ENCODE measurements at places on chromosomes 3 and 15.
A peak's percentile ranks its signal among the peaks of the same experiment; 100 is the strongest.

GRCh38 chr15:63994073-63994600 lies 52.1 kb downstream of the DAPK2 start:
- peak; percentile 78 for DNase-seq

GRCh38 chr3:146077181-146077580 lies 83.8 kb downstream of the PLOD2 start:
- DNase-seq = no peak

DNA sequence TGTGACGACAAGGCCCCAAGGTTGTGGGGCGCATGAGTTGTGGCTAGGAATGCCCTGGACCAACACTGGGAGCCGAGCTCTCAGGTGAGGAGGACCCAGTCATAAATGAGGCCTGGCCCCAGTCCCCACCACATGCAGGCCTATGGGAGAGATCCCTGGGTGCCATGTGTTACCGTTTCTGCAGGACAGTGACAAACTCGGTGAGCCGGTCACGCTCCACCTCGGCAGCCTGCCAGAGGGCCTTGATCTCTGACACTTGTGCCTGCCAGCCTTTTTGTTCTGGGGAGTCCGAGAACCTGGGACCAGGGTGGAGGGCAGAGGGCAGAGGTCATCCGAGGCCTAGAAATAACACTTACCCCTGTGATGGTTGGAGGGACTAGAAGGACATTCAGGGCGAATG lies 27.7 kb upstream of the HHATL start:
- DNase-seq = no peak

- no peak for DNase-seq
These were observed 34.7 kb upstream of the BDH1 start for GRCh38 chr3:197590313-197590962.

GRCh38 chr3:188082031-188082430 lies 71.9 kb upstream of the LPP start:
- DNase-seq = no peak

- DNase-seq = no peak
These were observed 427.5 kb upstream of the TBL1XR1 start for GRCh38 chr3:177624528-177625495.

DNA sequence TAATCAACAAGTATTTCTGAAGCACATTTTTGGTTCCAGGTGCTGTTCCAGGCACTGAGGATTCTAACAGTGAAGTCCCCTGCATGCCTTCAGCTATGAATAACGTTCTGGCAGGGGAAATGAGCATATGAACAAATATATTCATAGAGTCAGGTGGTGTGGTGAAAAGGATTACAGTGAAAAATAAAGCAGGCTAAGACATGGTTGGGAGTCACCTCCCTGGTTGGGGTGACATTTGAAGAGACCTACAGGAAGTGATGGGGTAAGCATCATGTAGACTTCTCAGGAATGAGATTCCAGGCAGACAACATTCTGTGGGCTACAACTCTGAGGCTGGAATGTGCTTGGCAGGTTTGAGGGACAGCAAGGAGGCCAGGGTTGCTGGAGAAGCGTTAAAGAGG lies 15.0 kb downstream of the FRMD4B start:
- DNase-seq = no peak

- DNase-seq = no peak
These were observed 50.0 kb downstream of the ABCC5 start for GRCh38 chr3:183967693-183968092.

GRCh38 chr3:160052385-160053047 lies 63.9 kb downstream of the IL12A start:
- no peak for DNase-seq

GRCh38 chr15:49888734-49889133 lies 230.3 kb downstream of the ATP8B4 start:
- DNase-seq = no peak

GRCh38 chr15:93515256-93516051 lies 426.4 kb upstream of the RGMA start:
- no peak for DNase-seq

GRCh38 chr3:181623924-181624694 lies 87.6 kb upstream of the SOX2 start:
- DNase-seq = no peak

GRCh38 chr15:74531144-74531811 lies 9.7 kb upstream of the ARID3B start:
- no peak for DNase-seq
